ENCODE measurements at places on chromosomes 4 and X.

- no peak for DNase-seq
These were observed 56.4 kb downstream of the TMA16 start for GRCh38 chr4:163550869-163551267.

GRCh38 chrX:68703369-68703768 is 55.9 kb downstream of the STARD8 start:
- no peak for DNase-seq

- no peak for DNase-seq
These were observed 628.8 kb downstream of the ANKRD50 start for GRCh38 chr4:124083711-124084110.

DNA sequence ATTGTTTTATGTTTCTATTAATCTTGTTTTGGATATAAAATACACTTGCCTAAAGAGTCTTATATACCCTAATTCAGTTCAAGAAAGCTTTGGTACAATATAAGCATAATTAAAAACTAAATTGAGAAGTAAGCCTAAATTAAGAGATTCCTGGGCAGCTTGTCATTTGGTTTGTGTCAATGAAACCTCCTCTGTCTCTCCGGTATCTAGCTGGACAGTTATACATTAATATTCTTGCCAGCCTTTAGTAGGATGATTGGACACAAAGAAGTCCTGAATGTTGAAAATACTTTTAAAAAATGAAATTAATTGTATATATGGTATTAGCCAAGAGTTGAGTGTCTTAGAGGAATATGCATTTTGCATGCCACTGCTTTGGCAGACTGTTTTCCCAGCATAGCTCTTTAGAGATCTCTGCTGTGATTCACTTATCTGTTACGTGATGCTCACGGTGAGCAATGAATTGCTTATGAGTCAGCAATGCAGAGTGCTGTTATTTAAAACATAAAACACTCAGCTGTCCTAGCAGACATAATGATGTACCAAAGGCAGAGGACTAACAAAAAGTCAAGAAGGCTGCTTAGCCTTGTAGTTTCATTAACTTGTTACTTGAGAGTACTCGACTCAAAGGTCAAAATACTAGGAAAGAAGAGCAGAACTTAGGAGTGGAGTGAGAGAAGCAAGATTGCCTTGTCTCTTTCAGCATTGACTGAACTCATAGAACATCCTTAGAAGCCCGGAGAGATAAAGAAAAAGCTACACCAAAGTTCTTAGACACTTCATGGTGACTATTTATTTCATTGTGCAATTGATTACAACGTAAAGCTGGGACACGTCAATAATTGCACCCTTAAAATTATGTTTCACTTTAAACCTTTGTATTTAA is 1296.1 kb upstream of the PCDH7 start:
- DNase-seq, result no peak

- no peak for DNase-seq
These were observed 45.4 kb downstream of the CEP135 start for GRCh38 chr4:55993994-55994663.

DNA sequence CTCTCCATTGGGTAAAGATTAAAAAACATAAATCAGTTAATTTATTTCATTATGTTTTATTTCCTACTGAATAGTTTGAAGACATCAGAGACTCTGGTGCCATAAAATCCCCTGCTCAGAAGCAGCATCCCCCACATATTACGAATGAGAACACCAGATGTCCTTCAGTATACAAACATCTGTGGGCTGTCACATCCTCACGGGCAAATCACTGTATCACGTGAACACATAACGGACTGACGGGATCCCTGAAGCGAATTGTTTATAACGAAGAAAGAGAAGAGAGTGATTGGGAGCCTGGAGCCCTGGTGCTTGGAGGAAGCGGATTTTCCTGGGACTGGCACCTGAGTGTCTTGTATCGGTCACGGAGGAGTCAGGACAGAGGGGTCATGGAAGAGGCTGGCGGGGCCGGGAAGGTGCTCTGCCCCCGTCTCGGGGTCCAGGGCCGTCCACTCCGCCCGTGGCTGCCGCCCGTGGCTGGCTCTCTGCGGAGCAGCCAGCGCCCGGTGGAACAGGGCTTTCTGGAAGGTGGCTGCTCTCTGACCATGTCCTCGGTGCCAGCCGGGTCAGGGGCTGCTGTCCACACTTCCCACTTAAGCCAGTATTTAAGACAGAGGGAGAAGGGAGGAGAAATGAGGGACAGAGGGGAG is 452.7 kb upstream of the FAT1 start:
- DNase-seq, result no peak

DNA sequence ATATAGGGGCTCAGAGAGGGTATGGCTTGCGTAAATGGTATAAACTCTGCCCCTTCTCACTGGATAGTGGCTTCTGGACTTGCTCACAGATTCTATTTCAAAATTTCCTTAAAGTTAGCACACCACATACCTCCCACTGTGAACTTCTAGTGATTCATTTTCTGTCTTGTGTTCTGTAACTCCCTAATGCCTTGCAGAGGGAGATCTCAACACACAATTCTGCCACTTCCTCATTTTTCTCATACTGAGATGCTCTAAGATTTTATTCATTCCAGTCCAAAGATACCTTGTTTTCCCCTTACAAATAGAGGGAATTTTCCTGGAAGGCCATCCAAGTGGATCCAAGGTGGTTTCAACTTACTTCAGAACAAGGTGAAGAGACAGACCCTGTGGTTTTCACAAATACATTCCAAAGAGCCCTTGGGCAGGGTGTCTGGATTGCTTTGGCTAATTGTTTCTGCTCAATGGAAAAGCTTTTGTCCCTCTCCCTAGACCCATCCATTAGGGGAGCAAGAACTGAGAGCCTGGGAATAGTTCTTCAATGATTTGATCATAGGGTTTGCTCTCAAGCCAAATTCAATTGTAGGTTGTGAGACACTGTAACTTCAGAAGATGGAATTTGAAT is 52.1 kb upstream of the CAPN6 start:
- no peak for DNase-seq

DNA sequence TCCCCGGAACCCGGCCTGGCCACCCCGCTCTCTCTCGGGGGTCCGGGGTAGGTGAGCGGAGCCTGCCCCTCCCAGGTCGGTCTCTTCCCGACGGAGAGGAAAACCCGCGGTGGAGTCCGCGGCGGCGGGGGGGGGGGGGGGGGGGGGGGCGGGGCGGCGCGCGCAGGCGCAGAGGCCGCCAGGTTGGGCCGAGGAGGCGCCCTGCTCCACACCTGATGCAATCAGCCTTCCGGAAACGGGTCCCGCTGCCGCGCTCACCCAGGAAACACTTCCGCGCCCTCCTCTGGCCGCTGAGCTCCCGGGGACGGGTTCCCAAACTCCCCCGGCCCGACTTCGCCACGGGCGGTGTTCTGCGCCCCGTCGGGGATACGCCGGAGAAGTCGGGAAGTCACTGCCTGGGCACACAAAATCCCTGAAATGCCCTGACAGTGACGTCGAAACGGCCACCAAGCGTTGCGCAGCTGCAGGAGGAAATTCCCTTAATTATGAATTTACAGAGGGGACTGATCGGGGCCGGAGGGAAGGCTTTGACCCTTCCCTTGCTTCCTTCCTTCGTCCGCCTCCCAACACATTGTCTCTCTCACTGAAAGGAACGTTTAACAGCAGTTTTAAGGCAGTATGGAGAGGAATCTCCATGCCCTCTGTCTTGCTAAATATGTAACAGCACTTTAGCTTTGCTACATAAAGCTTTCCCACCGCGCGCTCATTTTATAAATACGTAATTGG is 2.1 kb upstream of the APBB2 start:
- peak; percentile 26 for DNase-seq

DNA sequence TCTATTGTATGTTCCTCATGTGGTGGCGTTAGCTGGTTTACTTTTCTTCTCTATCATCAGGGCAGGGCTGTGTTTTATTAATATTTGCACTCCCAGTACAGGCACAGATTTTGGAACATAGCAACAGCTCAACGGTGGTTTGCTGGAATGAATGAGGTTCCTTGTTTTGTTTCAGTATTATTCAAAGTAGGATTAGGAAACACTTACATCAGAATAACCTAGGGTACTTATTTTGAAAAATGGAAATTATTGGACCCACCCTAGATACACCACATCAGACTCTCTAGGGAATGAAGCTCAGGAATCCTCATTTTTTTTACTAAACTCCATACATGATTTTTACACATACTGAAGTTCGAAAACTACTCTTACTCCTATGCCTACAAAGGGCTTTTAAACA is 108.8 kb upstream of the ENPEP start:
- DNase-seq, result no peak

- no peak for DNase-seq
These were observed 92.2 kb downstream of the TBL1X start for GRCh38 chrX:9557091-9557490.

GRCh38 chr4:121758925-121759568 is 5.9 kb downstream of the SMIM43 start:
- DNase-seq, result no peak

- DNase-seq, result no peak
These were observed 19.6 kb upstream of the LCORL start for GRCh38 chr4:18041114-18041513.

- DNase-seq, result no peak
These were observed 629.1 kb upstream of the ATOH1 start for GRCh38 chr4:93199492-93199891.

GRCh38 chrX:132692066-132692465 is 203.2 kb upstream of the MBNL3 start:
- DNase-seq, result no peak

DNA sequence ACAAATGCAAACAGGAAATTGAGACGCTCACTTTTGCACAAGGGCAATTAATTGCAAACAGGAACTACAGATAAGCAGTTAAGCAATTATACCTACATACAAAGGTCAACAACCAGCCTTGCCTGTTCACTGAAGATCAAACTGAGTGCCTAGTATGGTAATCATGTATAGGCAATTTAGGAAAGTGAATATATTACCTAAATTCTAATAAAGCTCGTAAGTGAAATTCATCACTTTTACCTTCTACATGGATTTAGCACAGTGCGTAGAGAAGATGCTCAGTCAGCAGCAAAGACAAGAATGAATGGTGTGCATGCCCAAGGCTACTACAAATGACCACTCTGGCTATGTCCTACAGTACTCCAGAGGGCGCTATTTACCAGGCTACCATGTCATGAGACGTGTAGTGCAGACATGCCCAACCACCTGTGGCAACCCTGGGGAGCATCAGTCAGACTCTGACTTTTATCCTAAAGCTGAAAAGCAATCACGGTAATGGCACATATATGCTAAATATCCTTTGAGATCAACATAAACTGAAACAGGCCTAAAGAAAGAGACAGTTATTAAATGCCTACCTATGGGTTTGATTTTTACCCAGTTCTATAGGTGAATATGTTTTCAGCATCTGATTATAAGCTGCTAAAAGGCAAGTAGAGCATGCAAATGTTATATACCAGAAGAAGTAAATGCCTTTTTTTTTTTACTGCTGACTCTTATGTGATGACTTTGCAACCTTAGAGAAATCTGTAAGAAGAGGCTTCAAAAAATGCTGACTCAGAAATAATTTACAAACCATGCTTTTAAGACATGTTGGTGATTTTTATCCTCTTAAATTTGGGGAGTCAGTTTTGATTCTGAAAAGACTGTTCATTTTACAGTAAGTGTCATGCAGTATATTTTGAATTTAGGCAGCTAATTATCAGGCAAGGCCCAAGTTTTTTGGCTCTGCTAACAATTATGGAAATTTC is 178.0 kb downstream of the PPP3CA start:
- no peak for DNase-seq

GRCh38 chr4:26174027-26174426 is 146.8 kb upstream of the RBPJ start:
- no peak for DNase-seq

DNA sequence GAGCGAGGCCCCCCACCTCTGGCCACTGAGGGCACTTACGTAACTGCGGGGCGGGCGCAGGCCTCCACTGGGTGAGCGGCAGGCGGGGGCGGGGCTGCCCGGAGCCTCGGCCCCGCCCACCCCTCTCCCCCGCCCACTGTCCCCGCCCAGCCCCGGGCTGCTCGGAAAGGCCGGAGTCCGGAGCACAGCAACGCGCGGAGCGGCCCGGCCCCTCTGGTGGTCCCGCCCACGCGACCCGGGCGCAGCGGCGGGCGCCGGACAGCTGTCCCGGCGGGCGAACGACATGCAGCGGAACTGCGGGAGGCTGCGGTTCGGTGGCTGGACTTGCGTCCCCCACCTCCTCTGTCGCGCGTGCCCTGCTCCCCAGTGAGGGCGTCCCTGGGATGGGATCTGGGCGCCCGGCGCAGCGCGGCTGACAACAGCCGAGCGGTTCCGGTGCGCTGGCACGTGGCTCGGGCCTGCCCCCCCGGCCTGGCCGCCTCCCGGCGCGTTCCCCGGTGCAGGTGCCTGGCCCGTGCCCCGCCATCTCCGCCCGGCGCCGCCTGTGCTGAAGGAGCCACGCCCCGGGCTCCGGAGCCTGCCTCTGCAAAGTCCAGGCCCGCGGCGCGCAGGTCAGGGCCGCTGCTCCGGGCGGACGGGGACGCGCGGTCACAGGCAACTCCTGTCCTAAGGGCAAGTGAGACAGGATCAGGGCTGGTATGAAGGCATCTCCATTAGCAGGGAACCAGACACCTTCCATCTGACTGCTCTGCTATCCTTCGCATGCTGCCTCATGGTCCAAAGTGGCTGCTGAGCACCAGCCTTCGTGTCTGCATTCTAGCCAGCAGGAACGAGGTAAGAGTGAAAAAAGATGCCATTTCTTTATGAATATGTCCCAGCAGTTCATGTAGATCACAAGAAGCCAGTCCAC is 21.8 kb upstream of the JAKMIP1 start:
- DNase-seq, result no peak

GRCh38 chr4:41213625-41214135 is 662 bp downstream of the APBB2 start:
- no peak for DNase-seq

- no peak for DNase-seq
These were observed 45.6 kb downstream of the CCDC149 start for GRCh38 chr4:24867251-24867650.

GRCh38 chr4:3243136-3243780 is 5.7 kb upstream of the MSANTD1 start:
- DNase-seq, result no peak

- no peak for DNase-seq
These were observed 95.1 kb upstream of the IQCM start for GRCh38 chr4:149910604-149911350.

- DNase-seq, result no peak
These were observed 2506.6 kb downstream of the PCDH7 start for GRCh38 chr4:33226783-33227182.

DNA sequence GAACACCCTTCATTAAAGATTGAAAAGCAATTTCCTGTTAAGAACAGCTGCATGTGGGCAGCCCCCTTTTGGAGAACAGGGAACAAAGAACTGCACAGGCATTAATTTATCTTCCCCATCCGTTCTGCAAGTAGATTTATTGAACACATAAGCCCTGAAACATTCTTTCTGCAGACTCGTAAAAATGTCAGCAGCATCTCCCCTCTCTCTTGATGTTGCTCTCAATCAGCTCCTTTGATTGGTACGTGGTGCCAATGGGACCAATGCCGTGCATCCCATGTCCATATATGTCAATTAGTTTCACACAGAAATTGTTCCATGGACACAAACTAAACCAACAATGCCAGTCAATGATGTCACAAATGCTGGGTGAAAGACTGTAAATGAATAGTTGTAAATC is 228.5 kb upstream of the RASGEF1B start:
- no peak for DNase-seq

Measured in stimulated activated CD8-positive, alpha-beta memory T cell treated with anti-CD3 and anti-CD28 coated beads, Interleukin-15, amount 100 ng/mL, for 24 hours (primary cell).